ENCODE measurements at places on chromosomes 3 and 15.

DNA sequence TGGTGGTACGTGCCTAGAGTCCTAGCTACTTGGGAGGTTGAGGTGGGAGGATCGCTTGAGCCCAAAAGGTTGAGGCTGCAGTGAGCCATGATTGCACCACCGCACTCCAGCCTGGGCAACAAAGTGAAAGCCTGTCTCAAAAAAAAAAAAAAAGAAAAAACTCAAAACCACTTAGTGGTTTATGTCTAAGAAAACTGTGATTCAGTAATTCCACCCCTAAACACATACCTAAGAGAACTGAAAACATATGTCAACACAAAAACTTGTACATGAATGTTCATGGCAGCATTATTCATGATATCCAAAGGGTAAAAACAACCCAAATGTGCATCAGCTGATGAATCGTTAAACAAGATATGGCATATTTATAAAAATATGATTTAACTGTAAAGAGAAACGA is 14.3 kb downstream of the SPG21 start:
- no peak for DNase-seq

DNA sequence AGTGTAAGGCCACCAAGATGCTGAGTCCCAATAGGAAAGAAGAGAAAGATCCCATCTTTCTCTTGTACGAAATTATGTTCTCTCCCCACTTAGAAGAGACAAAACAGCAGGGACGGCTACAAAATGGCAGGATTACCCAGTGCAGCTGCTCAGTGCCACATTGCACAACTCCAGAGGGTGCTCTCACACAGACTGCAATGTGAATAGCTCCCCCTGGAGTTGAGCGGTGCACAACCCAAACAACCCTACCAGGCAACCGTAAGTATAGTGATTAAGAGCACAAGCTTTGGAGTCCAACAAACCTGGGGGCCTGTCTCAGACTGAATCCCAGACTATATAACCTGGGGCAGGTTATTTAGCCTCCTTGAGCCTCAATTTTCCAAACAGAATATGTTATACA is 3.1 kb upstream of the BHLHE40 start:
- peak; percentile 78 for DNase-seq

GRCh38 chr15:45093013-45093412 is 21.0 kb downstream of the DUOX2 start:
- DNase-seq = no peak

GRCh38 chr3:89447243-89447642 is 339.8 kb downstream of the EPHA3 start:
- DNase-seq = no peak

DNA sequence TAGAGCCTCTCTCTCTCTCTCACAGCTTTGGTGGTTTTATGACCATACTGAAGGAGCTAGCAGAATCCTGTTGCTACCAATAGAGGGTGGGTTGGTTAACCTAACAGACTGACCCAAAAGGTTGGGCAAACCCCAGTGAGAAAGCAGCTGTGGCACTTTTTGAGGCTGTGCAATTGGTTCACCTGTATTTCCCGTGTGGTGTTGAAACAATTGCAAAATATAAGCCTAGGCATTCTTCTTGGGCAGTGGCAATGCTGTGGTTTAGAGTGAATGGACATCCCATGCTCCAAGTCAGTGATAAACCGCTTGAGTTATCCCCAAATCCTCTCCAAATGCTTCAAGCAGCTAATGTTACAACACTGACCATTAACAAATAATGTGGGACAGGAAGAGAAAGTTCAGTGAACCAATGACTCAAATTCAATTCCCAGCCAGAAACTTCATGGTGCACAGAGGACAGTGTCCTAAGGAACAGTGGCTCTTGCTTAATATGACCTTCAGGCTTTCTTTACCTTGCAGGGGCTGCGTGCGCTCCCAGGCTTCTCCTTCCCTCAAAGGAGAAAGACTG is 261.9 kb upstream of the ICE2 start:
- DNase-seq = no peak

DNA sequence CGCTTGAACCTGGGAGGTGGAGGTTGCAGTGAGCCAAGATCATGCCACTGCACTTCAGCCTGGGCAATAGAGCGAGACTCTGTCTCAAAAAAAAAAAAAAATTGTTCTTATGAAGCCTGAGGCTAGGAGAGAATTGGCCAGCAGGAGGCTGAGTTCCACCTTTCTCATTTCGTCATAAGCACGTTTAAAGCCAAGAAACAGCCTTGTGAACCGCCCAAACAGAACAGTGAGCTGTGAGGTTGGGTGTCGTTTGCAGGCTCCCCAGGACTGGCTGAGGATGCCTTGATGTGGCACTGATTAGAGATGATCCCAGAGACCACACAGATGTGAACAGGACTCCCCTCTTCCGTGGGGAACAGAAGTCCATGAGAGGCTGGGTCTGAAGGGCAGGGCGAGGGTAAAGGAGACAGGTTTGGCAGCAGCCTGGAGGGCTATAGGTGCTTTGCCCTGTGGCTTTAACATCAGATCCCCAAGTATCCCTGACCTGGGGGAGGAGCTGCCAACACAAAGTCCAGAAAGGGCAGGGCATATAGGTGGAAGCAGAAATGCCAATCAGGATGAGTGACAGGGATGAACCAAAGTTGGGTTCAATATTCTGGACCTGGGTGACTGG is 52.9 kb downstream of the CLEC3B start:
- no peak for DNase-seq

- DNase-seq = peak; percentile 15
Observed at GRCh38 chr3:106332884-106333283, 464.1 kb upstream of the CBLB start.

GRCh38 chr3:15512166-15512565 is 9.3 kb downstream of the COLQ start:
- DNase-seq = no peak

GRCh38 chr15:73075160-73075859 is 23.0 kb downstream of the NEO1 start:
- no peak for DNase-seq

GRCh38 chr3:99256788-99257187 is 355.3 kb upstream of the DCBLD2 start:
- DNase-seq = no peak

DNA sequence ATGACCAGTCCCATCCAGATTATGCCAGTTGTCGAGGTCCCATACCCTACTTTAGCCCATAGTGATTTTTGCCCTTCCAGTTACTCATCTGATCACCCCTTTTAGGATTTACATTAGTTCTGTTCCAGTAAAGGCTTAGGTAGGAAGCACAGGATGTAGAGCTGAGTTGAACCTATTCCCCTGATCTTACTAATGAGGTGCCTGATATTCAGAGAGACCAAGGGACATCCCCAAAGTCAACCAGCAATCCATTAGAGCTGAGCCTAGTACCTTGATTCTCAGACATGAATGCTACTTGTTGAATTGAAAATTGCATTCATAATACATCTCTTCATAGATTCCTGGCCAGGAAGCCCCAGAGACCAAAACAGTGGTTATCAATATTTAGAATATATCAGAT is 24.7 kb downstream of the CTDSPL start:
- DNase-seq = no peak

- DNase-seq = no peak
Observed at GRCh38 chr3:49495023-49495422, 25.0 kb downstream of the DAG1 start.

DNA sequence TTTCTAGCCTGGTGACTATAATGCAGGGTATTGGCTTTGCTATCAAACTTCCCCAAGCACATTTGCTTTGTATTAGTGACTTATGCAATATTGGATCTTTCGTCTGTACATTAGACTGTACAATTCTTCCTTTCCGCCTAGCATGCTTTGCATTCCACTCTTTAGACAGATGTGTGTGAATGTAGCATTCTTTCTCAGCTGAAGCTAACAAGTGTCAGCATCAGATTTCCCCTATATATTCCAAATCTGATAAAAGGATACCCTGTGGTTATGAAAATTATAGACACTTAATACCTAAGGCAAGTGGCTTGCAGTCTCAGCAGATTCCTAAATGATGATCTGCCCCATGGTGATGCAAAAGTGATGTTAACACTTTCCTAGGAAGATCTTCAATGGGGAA is 360.1 kb downstream of the CNTN4 start:
- peak; percentile 62 for DNase-seq

GRCh38 chr3:74033381-74033780 is 408.6 kb upstream of the PDZRN3 start:
- no peak for DNase-seq

DNA sequence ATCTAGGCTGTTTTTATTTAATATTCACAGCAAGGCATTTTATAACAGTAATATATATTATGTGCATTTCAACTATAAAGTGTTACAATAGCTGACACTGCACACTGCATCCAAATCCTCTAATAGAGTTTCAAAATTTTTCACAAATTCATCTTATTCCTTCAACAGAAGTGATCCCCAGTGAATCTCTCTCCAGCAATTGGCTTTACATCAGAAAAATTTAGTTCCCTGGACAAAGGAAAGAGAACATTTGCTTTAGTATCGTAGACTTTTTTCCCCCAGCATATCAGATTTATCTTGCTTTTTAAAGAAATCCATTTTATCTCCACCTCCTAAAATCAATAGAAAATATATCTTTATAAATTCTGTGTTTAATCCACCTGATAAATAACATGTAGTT is 868.6 kb downstream of the TBL1XR1 start:
- no peak for DNase-seq

Data from A673 (cell line).